ENCODE measurements at places on chromosomes 1 and 21.

GRCh38 chr1:185560760-185561159, 173.4 kb upstream of the HMCN1 start:
- no peak for DNase-seq

DNA sequence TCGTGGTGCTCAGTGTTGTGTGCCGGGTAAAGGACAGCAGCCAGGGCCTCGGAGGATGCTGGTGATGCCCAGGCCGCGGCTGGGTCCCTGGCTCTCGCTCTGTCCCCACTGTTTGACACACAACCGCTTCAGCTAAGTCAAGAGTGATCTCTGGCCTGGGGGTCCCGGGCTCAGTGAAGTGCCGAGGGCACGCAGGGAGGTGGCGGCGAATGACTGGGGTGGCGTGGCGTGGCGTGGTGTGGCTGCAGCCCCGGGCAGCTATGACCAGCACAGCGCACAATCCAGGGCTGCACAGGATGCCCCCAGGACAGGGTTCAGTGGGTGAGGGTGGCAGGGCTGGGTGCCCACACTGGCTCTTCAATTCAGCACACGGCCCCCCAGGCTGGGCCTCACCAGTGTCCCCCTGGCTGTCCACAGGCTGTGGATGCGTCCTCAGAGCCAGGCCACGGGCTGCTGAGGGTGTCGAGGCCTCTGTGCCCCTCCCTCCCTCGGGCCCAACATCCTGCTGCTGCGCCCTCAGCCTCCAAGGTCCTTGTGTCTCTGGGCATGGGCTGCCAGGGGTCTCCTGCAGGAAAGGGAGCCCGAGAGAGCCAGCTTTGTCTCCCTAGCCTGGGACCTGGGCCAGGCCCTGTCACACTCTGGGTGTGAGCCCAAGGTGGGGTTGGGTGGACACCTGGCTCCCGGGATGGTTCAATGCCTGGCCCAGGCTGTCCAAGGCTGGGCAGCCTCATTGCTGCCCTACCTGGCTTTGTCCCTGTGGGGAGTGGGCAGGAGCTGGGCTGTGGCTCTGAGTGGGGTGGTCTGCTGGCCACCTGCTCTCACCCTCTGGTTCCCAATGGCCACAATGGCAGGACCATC, 12.0 kb upstream of the SKI start:
- DNase-seq, result no peak

DNA sequence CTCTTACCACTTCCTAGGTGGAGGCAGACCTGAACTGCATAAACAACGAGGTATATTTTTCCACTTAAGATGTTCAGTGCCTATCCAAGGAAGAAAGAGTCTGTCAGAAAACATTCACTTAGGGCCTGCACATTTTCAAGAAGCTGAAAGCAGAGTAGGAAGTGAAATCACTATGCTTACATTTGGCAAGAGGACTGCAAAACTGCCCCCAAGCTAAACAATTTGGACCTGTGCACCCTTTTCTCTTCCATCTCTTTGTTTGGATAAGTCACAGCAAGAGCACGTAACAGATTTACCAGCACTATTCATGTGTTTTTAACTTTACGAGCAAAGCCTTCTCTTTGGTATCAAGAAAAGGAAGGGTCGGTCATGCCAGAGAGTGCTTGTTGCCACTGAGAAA, 13.2 kb upstream of the BEND5 start:
- no peak for DNase-seq

DNA sequence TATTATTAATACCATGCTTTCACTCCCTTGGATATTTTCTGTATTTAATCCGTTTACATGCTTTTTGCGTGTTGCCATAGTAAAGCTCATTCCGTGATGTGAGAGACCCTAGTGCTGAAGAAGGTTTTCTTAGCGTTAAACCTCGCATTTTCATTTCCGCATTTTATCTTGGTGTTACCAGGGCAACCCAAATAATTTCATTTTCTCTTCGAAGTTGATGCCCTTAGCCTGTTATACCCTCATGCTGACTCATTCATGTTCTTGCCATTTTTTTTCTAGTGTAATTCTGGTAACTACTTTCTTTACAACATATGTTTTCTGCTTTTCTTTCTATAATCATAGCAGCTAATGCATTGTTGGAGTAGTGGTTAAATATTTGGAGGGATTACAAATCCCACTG, 37.2 kb downstream of the LRRC8C start:
- DNase-seq, result no peak

DNA sequence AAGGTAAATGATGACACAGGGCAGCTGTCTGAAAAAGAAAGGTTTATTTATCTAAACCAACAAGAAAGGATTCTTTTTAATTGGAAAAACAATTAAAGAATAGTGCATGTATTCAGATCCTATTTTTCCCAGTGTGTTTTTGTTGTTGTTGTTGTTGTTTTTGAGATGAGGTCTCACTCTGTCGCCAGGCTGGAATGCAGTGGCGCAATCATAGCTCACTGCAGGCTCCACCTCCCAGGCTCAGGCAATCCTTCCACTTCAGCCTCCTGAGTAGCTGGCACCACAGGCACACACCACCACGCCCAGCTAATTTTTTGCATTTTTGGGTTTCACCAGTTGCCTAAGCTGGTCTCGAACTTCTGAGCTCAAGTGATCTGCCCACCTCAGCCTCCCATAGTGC, 22.1 kb downstream of the NEK2 start:
- DNase-seq, result no peak

DNA sequence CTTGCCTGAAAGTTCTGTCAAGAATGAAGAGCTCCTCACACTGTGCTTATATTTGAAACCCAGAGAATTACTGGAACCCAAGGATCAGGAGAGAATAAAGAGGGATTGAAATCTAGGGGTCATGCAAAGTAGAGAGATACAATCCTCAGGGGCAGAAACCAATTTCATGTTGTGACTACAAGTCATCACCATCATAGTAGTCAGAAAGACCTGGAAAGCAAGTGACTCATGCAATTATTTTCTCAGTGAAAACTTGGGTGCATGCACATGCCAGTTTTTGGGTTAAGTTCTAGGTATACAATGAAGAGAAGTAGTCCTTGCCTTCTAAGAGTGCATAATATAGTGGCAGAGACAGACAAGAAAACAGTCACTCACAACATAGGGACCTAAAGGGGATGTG, 210.0 kb downstream of the ZC3H11B start:
- DNase-seq, result no peak

DNA sequence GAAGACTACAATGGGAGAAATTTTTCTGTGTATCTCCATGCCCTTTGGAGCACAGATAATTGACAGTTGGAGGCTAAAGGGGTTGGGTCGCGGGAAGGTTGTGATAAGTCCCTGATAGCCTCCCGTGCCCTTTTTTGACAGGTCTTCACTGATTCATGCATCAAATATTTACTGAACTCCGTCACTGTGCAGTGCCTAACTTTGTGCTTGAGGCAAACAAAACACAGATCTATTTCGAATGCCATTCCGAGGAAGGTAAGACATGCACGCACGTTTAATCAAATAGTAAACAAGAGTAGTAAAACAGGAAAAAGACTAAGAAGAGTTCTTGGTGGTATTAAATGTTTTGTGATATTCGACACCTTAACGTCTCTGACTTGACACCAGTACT, 494 bp upstream of the PIP5K1A start:
- DNase-seq, result no peak

DNA sequence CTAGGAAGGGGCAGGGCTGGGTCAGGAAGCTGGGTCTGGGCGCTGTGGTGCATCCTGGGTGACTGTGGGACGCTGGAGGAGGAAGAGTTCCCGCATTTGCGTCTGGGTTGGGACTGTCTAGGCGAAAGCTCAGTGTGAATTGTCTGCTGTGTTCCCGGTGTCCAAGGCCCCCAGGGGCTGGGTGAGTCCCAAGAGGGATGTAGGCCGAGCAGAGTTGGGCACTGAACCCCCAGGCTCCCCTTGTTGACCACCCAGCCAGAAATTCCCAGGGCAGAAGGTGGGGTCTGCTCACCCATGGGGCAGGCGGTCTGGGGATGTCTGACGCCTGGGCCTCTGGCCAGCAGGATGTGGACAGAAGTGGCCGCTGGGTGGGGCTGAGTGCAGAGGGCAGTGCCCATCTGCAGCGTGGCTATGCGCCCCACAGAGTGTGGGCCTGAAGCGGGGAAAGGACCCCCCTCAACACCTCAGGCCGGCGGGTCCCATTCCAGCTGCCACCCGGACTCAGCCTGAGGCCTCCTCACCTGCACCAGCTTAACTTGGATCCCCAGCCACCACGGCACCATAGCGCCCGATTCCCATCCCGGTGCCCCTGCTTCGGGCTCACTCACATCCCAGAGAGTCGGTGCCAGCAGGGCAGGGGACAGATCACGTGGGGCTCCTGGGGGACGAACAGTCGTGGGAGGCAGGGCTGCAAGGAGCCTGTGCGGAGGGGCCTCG, 37.0 kb upstream of the POFUT2 start:
- DNase-seq, result no peak

GRCh38 chr1:31300193-31300592, 3.4 kb downstream of the ZCCHC17 start:
- DNase-seq, result no peak

- DNase-seq, result no peak
Measured at GRCh38 chr1:4527819-4528218, 126.6 kb upstream of the AJAP1 start.

DNA sequence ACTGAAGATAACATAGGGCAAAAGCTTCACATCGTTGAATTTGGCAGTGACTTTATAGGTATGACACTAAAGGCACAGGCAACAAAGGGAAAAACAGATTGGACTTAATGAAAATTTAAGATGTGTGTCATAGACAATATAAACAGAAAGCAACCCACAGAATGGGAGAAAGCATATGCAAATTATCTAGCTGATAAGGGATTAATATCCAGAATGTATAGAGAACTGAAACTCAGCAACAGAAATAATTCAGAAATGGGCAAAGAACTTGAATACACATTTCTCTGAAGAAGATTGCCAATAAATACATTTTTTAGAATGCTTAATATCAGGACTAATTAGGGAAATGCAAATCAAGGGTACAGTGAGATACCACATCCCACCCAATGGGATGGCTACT, 55.2 kb upstream of the ANGPTL1 start:
- no peak for DNase-seq
